A549 (cell line): ENCODE measurements at places on chromosomes 16 and 17. TPM values are rescaled to one million over a fixed set of nuclear protein-coding genes. Genes with fewer than 3 reads are reported as not detected.

DNA sequence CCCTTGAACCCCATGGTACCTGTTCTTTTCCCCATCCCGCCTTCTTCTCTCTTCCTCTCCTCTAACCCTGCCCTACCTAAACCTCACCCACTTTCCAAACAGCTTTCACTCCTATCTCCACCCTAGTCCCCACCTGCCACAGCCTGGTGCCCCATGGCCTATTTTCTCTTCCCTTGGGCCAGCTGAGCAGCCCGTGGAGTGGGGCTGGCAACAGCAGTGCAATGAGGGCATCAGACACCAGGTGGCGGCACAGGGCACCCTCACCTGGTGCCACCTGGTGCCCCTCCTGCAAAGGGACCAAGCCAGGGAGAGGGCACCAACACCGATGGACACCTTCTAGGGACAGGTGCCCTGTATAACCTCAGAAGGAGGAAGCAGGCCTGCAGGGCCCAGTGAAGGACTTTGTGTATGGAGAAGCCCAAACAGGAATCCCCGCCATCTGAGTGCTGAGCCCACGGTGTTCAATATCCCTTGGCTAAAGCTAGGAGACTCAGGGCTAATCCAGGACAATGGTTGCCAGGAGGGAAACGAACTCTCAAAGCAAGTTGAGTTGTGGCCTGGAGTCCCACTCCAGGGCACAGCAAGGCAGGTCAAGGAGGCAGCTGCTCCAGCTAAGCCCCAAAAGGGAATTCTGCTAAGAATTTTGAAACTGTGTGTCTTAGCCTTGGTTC, 4.0 kb upstream of the ABCC3 start:
- DNase-seq = peak; percentile 90

- DNase-seq = no peak
Measured at GRCh38 chr17:28712705-28713415, 1.2 kb upstream of the PROCA1 start.

Gene PDIA2
- polyA plus RNA-seq = 0.42 to 0.82 TPM (median 0.52 TPM) in 3 replicates

DNA sequence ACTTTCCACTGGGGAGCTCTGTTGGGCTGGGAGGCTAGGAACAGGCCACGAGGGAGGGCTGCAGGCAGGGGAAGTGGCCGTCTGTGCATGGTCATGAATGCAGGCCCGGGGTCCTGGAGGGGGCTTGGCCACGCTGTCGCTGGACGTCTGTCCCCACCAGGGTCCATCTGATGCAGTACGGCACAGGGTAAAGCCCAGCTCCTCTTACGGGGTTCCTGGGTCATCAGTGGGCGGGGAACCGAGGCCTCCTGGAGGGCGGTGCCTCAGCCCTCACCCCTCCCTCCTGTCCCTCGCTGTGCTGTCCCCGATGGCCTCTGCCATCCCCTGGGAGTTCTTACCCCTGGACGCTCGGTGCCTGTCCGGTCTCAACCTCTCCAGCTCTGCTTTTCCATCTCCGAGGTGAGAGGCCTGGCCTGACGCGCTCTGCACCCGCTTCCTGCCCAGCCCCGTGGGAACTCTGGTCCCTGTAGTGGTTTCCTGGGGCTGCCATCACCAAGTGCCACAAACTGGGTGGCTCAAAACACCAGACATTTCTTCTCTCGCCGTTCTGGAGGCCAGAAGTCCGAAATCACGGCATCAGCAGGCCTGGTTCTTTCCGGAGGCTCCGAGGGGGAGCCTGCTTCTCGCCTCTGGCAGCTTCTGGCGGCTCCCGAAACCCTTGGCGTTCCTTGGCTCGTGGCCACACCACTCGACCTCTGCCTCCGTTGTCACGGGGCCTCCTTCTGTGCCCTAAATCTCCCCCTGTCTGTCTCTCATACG, 182.8 kb downstream of the SEC14L1 start:
- peak; percentile 72 for DNase-seq

DNA sequence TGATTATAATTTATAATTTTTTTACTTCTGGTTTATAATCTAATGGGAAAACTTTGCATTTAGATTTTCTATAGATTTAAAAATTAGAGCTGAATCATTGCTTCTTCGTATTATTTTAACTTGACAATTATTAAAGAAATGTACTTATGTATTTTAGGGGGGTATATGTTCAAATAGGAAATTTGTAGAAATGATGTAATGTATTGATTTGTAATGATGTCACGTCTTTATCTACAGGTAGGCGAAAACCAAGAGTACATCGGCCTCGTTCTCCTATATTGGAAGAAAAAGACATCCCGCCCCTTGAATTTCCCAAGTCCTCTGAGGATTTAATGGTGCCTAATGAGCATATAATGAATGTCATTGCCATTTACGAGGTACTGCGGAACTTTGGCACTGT, 28.4 kb downstream of the BPTF start:
- DNase-seq = no peak

- no peak for DNase-seq
Measured at GRCh38 chr16:28156056-28156680, 55.6 kb downstream of the XPO6 start.

Gene SLC9A5
- polyA plus RNA-seq = 1.6 to 2.6 TPM (median 2.5 TPM) in 3 replicates

DNA sequence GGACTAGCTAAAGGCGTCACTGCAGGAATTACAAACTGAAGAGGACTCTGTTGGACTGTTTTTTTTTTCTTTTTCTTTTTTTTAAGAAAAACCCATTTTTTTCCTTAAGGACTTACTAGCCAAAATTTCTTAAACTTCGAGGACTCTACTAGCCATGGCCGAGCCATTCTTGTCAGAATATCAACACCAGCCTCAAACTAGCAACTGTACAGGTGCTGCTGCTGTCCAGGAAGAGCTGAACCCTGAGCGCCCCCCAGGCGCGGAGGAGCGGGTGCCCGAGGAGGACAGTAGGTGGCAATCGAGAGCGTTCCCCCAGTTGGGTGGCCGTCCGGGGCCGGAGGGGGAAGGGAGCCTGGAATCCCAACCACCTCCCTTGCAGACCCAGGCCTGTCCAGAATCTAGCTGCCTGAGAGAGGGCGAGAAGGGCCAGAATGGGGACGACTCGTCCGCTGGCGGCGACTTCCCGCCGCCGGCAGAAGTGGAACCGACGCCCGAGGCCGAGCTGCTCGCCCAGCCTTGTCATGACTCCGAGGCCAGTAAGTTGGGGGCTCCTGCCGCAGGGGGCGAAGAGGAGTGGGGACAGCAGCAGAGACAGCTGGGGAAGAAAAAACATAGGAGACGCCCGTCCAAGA, 878 bp downstream of the HEXIM1 start:
- DNase-seq = peak; percentile 93

GRCh38 chr16:84451781-84452180, 52.7 kb downstream of the MEAK7 start:
- no peak for DNase-seq

DNA sequence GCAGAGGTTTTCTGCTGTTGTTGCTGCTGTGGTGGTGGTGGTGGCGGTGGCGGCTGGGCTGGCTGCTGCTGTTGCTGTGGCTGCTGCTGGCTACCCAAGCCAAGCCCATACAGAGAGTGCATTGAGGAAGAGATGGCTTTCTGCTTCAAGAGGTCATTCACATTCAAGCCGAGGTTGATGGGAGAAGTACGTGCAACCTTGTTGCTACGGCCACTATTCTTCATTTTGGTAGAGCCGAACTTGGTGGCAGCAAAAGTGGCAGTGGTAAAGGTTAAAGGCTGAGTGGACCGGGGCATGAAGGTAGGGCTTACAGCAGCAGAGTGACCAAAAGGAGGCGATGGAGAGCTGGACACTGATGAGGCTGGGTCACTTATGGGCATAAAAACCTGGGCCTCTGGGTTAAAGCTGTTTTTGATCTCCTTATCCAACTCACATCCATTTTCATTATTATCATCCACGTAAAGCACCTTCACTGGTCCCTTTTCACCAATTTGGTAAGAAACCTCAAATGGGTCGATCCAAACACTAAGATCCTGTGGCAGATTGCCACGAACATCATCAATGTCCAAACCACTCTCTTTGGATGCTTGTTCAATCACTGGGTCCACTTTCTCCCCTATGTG, 2.8 kb downstream of the TOB1 start:
- no peak for DNase-seq

Gene LGALS9C
- polyA plus RNA-seq = not detected in 3 replicates

Gene NPIPA7
- 5.7 to 11.7 TPM (median 7.1 TPM) in 3 replicates for polyA plus RNA-seq
